ENCODE measurements at places on chromosomes 1 and 21.

DNA sequence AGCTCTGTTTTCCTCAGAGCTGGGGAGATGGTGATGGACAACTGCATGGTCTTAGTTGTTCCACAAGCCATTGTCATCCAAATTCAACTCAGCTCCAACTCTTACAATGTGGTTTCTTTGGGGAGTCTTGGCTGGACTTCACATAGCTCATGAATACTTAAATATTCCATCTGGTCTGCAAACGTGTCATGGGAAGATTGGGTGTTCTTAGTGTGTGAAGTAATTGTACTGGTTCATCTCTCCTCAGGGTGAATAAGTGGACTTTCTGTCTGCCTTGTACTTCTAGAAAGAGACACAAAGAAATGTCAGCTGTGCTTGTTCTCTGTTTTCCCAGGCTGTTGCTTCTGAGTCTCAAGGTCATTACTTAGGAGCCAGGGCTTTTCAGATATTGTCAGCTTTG, 106.6 kb downstream of the VPS13D start:
- no peak for DNase-seq

GRCh38 chr1:246058466-246058865, 448.6 kb downstream of the SMYD3 start:
- DNase-seq: no peak

DNA sequence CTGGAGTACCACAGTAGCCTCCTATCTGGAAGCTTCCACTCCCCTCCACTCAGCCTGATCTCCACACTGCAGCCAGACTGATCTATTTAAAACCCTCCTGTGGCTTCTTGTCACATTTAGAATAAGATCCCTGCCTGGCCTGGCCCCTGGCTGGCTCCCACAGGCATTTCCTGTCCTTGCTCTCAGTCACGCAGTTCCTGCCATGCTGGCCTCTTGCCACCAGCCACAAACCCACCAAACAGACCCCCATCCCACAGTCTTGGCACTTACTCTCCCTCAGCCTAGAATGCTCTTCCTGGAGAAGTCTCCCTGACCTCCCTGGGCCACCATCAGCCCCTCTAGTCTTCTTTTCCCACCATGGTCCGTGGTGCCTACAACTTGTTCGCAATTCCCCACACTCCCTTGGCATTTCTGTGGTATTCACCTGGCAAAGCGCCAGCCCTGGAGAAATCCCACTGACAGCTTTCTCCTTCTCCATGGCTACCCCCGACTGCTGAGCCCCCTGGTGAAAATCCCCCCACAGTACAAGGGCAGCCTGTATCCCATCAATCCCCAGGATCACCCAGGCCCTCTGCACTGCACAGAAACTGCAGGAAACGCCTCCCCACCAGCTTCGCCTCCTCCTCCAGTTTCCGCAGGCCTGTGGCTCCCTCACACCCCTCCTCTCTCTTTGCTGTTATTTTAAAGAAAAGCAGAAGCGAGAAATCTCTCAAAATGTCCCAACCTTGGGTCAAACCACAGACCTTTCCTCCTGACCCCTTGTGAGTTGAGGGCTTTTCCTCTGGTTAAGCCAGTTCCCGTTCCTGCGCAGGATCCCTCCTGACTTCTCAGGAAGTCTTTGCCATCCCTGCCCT, 94.5 kb downstream of the SYT2 start:
- no peak for DNase-seq

GRCh38 chr1:245652660-245653427, 498.1 kb downstream of the KIF26B start:
- DNase-seq: no peak

GRCh38 chr1:20240012-20240411, 50.7 kb upstream of the VWA5B1 start:
- no peak for DNase-seq

- DNase-seq: no peak
Measured at GRCh38 chr1:234928642-234929041, 200.0 kb downstream of the TOMM20 start.
